Aorta (tissue), 5 donors: ENCODE measurements at places on chromosomes 6 and 20. TPM values are rescaled to one million over a fixed set of nuclear protein-coding genes. Genes with fewer than 3 reads are reported as not detected.

DNA sequence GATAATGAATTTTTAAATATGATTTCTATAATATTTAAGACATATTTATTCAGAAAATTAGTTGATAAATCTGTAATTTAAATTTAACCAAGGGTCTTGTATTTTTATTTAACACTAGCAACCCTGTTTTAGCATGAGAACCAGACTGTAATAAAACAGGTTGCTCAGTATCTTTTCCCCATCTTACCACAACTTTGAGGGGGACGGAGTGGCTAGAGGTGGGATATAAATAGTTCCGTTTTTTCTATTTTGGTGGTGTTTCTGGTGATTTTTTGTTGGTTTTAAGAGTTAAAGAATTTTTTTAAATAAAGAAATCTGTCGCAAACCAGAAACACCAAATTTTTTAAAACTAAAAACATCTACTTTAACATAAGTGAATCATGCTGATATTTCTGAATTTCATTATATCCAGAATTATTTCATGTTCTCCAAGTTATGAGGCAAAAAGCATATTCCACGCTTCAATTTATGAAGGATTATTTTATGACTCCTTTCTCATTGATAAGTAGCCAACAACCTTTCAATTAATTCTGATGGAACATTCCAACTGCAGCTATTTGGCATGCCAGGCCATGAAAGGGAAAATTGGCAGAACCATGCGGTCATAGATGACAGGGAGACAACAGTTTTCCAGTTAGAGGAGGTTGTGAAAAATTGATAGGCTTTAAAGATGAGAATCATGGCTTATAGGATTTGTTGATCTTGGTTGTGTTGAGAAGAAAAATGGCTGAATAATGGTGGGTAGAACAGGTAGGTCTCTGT, 151.9 kb upstream of the CARMIL1 start:
- DNase-seq: no peak

OR2H2 gene
- not detected for total RNA-seq

ROMO1 gene
- 102 TPM for total RNA-seq

DNA sequence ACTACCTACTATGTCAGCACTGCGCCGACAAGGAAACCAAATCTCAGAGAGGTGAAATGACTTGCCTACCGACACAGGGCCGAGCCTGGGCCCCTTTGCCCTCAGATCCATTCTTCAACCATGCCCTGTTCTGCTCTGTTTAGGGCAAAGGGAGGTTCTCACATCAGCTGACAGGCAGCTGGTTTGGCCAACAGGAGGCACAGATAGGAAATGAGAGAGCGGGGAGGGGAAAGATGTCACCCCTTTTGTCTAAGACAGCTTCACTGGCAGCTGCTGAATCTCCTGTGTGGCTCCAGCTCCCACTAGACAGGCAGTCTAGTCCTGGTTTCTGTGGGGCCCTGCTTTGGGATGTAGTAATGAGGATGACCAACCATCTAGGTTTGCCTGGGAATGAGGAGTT, 158.7 kb downstream of the TMEM200A start:
- DNase-seq: no peak

DNA sequence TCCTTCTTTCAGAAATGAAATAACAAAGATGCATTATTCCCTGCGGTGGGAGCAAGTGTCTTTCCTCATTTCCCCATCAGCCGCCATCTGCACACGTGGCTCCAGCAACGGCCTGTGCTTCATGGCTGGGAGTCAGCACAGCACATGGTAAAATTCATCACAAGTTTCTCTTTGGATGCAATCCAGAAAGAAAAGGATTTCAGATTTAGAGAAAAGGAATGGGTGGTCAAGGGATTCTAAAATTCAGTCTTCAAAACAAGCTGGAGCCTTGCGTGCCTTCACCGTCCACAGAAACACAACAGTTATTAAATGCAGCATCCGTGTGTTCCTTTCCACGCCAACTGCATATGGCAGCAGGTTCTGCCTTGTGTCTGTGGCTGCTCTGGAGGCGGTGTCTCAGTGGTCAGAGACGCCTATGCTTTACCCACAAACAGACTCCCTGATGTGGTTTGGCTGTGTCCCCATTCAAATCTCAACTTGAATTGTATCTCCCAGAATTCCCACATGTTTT, 107.6 kb downstream of the THBS2 start:
- no peak for DNase-seq

PHACTR3 gene
- total RNA-seq: 0.27 TPM

GRCh38 chr6:155188707-155189496, 74.9 kb upstream of the CLDN20 start:
- DNase-seq: no peak

- no peak for DNase-seq
These were observed 146.9 kb downstream of the FUT9 start for GRCh38 chr6:96162711-96163120.

DNA sequence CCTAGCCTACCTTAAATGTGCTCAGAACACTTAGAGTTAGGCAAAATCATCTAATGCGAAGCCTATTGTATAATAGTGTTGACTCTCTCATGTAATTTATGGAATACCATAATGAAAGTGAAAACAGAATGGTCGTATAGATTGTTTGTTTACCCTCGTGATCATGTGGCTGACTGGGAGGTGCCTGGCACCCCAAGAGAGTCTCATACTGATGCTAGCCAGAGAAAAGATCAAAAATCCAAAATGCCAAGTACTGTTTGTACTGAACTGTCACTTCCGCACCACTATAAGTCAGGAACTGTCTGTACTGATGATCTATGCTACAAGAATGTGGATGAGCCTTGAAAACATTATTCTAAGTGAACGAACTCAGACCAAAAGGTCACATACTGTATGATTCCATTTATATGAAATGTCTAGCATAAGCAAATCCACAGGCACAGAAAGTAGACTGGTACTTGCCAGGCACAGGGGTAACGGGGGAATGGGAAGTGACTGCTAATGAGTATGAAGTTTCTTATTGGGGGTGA, 22.4 kb downstream of the ZMYND8 start:
- DNase-seq: no peak

GRCh38 chr20:63525971-63526370, 5.4 kb downstream of the PPDPF start:
- no peak for DNase-seq

- DNase-seq: peak; percentile 6
These were observed 88.1 kb downstream of the YTHDF1 start for GRCh38 chr20:63127700-63128364.

C20orf204 gene
- total RNA-seq: 2.8 TPM

DNA sequence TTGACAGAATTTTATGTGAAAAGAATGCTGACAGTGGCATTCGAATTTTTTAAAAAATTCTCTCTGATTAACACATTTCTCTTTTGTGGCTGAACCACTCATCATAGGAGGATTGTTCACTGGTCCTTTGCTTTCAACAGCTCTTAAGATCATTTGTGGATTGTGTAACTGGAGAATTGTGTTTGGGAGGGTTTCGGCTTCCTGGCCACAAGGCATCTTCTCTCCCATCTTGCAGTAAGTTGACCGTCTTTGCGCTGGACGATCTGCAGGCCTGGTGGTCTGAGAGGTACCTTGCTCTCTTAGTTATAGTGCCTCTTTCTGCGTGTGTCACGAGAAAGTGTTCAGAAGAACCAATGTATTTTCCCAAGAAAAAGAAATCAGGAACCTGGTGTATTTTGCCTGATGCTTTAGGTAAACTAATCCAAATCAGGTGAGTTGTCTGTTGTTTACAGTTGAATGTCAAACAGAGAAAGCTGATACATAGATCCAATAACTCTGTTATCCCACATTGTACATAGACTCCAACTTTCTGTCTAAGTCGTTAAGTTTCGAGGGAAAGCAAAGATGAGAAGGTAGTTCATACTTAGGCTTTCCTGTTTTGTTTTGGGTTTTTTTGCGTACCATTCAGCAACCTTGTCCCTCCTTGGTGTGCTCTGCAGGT, 14.8 kb upstream of the EXOC2 start:
- DNase-seq: no peak

GRCh38 chr6:13295576-13295975, 32.8 kb downstream of the TBC1D7 start:
- no peak for DNase-seq

GRCh38 chr6:69866351-69866769, at the start of gene COL19A1:
Gene COL19A1, plus strand, starts transcription at chr6:69866556. Its CDS starts 13,012 bp downstream, at chr6:69879568.
- peak; percentile 76 for DNase-seq

DNA sequence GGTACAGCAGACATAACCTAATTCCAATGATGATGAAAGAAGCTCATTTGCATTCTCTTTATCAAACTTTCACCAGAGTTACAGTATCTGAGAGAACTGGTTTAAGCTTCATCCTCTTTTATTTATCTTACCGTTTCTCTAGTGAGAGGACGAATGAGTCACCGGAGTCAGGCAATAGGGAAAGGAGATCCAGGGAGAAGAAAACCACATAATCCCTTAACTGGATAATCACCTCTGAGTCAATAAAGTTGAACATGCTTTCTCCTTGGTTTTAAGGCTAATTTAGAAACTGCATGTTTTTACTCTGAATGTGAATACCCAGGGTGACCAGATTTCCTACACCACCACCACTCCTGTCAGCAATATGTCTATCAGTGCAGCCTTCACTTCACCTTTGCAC, 313.7 kb upstream of the TBX18 start:
- no peak for DNase-seq

BMP2 gene
- 3.5 TPM for total RNA-seq

GRCh38 chr6:157651731-157652490, 171.1 kb upstream of the SNX9 start:
- DNase-seq: peak; percentile 18

ZNF831 gene
- 0.68 TPM for total RNA-seq

DNA sequence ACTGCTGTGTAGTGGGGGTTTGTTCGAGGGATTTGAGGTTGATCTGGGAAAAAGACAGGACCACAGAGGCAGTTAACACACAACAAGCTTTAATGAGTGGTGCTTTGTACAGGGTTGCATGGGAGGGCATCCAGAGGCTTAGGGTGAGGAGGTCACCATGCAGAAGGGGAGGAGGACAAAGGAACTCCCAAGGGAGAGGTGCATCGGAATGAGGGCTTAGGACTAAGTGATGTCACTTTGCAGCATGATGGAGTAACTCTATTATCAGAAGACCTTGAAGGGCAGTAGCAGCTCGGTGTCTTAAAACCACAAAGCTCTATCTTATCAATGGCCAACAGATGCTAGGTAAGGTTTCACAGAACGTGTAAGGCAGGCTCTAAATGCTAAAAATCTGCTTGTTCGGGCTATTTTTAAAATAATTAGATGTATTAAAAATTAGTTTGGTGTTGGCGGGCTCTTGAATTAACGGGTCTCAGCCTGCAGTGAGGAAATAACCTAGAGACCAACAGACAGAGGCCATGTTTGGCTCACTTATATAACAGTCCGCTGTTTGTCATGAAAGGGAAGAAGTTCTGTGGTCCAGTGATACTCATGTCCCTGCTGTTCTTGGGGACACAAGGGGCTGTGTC, 37.9 kb downstream of the MAN1A1 start:
- no peak for DNase-seq

PRSS16 gene
- not detected for total RNA-seq

DNA sequence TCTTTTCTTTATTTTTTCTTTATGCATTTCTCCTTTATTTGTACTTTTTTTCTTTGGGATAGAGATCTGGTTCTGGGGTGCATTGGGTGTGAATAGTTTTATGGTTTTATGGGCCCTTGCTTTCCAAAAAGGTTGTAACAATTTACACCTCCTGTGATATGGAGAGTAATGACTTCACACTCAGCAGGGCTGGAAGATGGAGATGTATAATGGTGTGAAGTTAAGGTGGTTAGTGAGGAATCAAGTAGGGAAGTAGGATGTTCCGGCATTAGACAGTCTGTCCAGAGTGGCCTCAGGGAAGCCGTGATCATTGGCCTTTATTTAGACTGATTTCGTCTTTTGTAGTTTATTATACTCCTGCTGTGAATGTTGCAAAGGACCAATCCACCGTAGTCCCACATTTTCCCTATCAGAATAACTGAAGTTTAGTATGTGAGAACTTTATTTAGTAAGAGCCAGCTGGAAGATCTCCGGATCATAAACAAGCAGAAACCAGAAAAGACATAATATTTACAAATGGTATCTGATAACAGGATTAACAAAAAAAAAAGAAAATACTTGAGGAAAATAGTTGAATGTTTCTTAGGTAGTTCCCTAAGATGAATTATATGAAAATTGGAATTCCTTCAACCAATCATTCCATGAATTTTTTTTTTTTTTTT, 255.5 kb downstream of the TBC1D7 start:
- DNase-seq: no peak

GRCh38 chr20:47973519-47974233, 188.4 kb upstream of the SULF2 start:
- no peak for DNase-seq

- DNase-seq: no peak
These were observed 119.7 kb downstream of the SH3BGRL2 start for GRCh38 chr6:79750806-79751205.

- no peak for DNase-seq
These were observed 664.2 kb downstream of the QKI start for GRCh38 chr6:164078532-164079274.

DNA sequence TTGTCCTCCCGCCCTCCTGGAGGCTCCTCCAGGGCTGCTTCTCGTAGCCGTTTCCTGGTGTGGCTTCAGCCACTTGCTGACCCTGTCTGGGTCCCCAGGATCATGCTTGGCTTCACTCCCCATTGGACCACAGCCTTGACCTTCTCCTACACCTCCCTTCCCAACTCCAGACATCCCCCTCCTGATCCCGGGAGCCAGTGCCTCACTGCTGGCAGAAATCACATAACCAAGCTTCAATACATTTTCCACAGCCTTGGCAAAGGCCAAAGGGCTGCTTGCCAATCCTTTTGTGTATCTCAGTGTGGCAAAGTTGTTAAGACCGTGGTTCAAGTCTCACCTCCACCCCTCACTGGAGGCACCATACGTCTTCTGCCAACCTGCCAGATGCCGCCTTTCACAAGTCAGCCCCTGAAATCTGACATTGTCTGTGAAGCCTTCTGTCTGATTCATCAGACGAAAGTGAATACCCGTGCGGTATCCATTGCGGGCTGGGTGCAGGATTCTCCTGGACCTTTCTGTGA, 60.1 kb downstream of the PHACTR3 start:
- no peak for DNase-seq

DNA sequence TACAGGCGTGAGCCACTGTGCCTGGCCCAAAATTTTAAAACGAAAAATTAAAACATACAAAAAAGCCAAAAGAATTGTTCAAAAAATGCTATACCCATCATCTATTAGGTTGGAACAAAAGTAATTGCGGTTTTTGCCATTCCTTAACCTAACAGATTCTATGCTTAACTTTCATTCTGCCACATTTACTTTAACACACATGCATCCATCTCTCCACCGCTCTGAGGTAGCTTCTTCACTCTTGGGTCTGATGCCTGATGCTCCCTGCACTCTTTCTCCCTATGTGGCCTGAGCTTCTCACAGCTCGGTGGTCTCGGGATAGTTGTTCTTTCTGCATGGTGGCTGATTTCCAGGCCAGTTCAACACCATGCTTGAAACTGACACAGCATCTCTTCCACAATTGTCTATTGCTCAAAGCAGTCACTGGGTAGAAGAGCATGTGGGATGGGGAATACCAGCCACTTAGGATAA, 4.7 kb upstream of the MANBAL start:
- DNase-seq: no peak

GRCh38 chr20:25136056-25136455, 54.1 kb upstream of the VSX1 start:
- no peak for DNase-seq

GGTLC1 gene
- total RNA-seq: not detected

TRIM38 gene
- total RNA-seq: 24.3 TPM
